ENCODE measurements at places on chromosomes 4 and X.

- no peak for DNase-seq
These were observed 177.0 kb upstream of the RASGEF1B start for GRCh38 chr4:81648576-81649275.

DNA sequence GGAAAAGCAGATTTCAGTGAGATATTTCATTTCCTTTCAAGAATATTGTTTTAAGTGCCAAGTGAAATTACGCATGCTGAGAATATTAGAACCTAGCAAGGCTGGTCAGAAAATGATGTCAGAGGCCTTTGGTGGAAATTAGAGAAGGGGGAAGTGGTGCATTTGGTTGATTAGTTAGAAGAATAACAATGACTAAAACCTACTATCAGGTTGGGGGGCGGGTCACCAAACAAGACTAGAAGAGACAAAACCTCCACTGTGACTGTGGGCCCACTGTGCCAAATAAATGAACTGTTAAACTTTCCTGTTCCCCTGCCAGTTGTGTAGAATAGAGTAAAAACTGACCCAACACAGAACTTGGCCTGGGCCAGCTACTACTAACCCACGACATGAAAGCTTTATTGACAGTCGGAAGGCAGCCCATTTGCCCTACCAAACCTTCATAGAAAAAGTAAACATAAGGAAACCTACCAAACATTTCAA is 2.9 kb downstream of the RAPGEF2 start:
- DNase-seq: no peak

- DNase-seq: no peak
These were observed 94.3 kb upstream of the FAM47B start for GRCh38 chrX:34848281-34848680.

- no peak for DNase-seq
These were observed 109.7 kb downstream of the AFAP1 start for GRCh38 chr4:7829652-7830580.

GRCh38 chrX:40403757-40404156 is 177.0 kb upstream of the ATP6AP2 start:
- no peak for DNase-seq

- DNase-seq: no peak
These were observed 30.6 kb downstream of the TRIM61 start for GRCh38 chr4:164946810-164947209.
